GM06990 (cell line): ENCODE measurements at places on chromosomes 12 and 14.

- DNase-seq = no peak
Observed at GRCh38 chr14:33254342-33254741, 315.7 kb downstream of the NPAS3 start.

GRCh38 chr14:58972233-58973017 is 216.0 kb upstream of the DAAM1 start:
- DNase-seq = no peak

GRCh38 chr14:71011479-71011878 is 104.2 kb downstream of the PCNX1 start:
- no peak for DNase-seq

GRCh38 chr12:131612092-131612755 is 98.7 kb upstream of the SFSWAP start:
- DNase-seq = no peak

DNA sequence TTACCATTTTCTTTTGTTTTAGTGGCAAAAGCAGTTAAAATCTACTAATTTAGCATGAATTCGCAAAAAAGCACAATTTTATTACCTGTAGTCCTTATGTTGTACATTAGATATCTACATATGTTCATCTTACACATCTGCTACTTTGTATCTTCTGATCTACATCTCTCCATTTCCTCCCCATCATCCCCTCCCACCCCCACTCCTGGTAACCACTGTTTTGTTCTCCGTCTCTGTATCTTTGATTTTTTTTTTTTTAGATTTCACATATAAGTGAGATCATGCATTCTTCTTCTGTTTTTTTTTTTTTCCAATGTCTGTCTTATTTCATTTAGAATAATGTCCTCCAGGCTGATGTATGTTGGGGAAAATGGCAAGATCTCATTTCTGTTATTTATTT is 922.7 kb downstream of the VRK1 start:
- no peak for DNase-seq

- DNase-seq = no peak
Observed at GRCh38 chr12:20400003-20400402, 31.7 kb downstream of the PDE3A start.

DNA sequence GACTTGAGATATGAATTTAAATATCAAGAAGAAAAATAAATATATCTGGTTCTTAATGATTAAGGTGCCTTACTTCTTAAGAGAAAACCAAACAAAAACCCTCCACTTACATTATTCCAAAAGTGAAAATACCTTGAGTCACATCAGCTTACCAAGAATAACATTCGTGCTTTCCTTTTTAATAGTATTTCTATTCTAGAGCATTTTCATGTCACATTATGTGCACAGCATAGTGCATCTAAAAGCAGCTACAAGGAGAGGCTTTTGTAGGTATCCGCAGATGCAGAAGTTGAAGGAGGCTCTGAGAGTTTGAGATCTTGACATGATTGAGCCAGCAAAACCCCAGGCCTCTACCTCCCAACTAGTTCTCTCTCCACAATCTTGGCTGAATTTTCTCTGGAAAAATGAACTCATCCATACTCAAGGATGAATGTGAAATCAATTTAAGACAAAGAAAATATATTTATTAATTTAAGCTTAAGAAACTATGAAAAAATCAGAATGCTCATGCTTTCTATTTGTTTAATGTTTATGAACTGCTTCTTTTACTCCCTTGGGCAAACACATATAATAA is 275.0 kb downstream of the AKAP6 start:
- no peak for DNase-seq

- peak; percentile 51 for DNase-seq
Observed at GRCh38 chr12:12349711-12350665, at the start of gene MANSC1. Gene MANSC1 (minus strand): TSS chr12:12350242. CDS start chr12:12343314, 6,928 bp downstream.

GRCh38 chr14:84806622-84807021 is 723.3 kb upstream of the FLRT2 start:
- no peak for DNase-seq

DNA sequence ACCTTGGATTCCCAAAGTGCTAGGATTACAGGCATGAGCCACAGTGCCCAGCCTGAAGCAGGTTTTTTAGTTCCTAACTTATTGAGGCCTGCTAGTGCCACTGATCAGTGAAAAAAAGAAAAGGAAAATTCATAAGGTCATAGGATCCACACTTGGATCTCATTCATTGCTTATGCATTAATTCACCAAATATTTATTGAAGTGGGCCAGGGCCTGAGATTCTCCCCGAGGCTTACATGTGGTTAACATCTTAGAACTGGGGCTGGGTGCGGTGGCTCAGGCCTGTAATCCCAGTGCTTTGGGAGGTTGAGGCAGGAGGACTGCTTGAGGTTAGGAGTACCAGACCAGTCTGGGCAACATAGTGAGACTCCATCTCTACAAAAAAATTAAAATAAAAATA is 29.5 kb upstream of the MAP1LC3B2 start:
- DNase-seq = no peak

- no peak for DNase-seq
Observed at GRCh38 chr12:26936559-26937442, 980 bp downstream of the INTS13 start.

GRCh38 chr12:3967556-3968160 is 94.5 kb upstream of the PARP11 start:
- DNase-seq = no peak

DNA sequence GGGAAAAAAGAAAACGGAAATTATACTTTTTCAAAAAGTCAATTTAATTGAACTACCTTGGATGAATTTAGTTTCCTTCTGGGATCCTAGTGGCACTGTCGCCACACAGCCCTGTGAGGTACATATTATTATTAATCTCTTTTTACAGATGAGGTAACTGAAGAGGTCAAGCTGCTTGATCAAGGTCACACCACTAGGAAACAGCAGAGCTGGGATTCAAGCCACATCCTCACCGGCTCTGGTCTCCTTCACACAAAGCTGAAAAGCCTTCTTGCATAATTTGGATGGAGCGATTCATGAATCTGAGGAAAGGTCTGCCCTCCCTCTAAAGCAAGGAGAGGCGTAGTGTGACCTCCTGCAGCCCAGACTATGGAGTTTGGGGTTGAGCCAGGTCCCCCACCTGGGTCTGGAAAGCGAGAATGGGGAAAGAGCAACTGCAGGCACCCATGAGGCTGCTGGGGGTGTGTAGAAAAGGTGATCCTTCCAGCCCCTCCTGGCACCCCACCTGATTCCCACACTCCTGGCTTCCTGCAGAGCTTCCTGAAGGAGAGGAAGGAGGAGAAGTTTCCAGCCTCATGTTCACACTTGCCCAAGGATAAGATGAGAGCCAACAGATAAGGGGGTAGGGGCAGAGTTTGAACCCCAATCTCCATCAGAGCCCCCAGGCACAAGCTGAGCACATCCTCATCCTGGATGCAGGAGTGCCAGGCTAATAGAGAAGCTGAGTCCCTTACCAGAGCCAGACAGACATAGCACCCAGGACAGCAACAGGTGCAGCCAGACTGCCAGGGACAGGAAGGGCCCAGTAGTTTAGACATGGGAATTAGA is 3.9 kb upstream of the KRT79 start:
- DNase-seq = no peak

GRCh38 chr12:91003737-91004136 is 1.0 kb downstream of the EPYC start:
- no peak for DNase-seq

DNA sequence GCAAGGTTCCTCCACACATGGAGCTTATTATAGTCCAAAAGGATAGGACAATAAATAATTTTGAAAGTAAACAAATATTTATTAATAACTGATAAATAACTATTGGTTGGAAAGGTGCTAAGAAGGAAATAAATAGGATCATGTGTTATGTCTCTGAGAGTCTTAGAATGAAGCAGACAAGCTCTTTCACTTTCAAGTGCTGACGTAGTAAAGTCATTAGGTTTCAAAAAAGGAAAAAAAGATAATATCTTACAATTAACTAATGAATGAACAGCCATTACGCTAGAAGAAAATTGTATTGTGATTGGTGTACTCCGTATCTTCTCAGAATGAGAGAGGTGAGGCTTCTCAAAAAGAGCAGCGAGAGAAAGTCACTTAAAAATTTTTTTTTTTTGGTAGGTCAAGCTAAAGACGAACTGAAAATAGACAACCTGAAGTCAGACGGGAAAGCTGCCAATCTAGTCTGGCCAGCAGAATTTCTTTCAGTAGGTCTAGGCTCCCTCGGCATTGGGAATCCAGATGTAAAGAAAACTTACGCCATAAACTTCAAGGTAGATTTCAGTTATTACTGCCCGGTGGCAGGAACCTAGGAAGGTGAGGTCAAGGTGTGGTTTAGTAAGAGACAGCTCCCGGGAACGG is 583 bp upstream of the LEMD3 start:
- no peak for DNase-seq

DNA sequence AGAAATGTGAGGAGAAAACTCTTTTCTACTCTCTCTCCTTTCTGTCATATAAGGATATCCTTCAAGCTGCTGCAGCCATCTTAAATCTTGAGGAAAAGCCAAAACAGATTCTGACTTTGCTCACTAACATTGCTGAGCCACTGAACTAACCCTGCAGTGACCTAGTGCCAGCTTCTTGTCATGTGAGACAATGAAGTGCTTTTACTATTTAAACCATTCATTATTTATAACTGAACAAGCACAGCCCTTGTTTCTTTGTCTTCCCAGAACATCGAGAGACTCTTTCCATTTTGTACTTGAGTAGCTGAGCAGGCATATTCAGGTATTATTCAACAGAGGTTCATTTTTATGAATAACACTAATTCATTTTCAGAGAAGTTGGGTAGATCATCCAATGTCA is 455.0 kb upstream of the TMPO start:
- DNase-seq = no peak

DNA sequence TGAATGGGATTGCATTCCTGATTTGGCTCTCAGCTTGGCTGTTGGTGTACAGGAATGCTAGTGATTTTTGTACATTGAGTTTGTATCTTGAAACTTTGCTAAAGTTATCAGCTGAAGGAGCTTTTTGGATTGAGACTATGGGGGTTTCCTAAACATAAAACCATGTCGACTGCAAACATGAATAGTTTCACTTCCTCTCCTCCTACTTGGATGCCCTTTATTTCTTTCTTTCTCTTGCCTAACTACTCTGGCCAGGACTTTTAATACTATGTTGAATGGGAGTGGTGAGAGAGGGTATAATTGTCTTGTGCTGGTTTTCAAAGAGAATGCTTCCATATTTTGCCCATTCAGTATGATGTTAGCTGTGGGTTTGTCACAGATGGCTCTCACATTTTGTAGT is 141.5 kb downstream of the CEP83 start:
- peak; percentile 9 for DNase-seq

- no peak for DNase-seq
Observed at GRCh38 chr14:67580336-67581171, 19.5 kb downstream of the PIGH start.

DNA sequence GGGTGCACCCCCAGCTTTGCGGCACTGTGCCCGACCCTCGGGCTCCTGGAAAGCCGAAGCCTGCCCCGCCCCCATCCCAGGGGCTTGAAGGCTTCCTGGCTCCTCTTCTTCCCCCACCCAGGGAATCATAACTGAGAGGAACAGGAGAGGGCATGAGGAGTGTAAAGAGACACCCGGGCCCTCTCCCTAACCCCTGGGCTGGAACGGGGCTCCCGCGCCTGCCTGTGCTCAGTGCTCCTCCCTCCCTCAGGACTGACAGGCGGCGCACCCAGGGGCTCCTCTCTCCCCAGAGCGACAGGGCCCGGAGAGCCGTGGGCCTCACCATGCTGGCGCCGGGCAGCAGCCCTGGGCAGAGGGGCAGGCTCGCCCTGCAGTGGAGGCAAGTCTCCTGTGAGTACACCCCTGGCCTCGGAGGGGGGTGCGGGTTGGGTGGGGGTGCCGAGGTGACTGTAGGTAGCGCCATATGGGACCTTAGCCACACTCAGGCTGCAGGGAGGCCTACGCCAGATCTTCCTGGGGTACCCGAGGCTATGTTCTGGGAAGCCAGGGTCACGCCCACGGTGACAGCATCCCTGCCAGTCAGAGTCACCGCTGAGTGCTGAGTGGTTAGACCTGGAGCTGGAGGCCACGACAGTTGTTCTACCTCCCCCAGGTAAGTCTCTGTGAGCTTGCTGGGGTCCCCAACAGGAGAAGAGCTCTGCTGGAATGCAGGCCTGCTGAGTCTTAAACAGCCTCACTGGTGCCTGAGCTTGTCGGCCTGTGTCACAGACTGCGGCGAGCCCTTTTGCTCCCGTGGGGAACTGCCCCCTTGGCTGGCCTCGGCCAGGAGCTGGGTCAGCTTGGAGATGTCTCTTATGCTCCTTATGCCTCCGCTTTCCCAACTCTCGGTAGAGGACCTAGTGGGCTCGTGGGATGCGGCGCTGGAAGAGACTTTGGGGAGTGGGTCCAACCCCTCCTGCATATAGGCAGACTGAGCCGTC is 7.8 kb downstream of the LRTM2 start:
- no peak for DNase-seq

DNA sequence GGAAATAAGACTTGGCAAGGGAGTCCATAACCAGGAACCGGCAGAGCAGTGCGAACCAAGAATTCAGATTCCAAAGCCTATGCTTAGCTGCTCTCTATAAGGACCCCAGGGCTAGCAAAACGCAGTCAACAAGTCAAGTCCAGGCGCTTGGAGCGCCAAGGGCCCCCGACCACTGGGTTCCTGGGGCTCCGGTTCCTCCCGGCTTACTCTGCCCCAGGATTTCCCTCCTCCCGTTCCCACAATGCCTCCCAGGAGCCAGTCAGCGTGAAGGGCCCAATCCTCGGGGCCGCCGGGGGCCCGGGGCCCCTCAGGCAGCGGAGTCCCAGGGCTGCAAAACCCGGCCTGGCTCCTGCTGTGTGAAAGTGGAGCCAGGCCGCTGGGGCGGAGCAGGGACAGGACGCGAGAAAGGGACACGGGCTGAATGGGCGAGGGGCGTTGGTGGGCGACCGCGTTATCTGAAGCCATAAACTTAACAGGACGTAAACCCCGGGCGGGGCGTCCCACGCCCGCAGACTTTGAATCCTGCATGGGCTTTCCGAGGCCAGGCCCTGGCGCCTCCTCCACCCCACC is 1.5 kb downstream of the KRT8 start:
- DNase-seq = peak; percentile 75

DNA sequence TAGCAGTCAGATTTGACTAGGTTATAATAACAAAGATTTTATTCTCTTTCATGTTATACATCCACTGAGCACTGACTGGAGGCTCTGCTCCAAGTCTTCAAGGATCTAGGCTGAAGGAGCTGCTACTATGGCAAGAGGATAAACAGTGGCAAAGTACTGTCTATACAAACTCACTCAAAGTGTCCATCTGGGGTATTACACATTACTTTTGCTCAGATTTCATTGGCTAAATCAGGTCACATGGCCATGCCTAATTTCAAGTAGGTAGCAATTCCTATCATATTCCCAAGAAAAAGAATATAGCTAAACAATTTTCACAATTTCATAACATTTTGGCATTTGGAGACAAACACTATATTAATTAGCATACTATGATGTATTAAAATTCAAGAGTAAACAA is 40.9 kb downstream of the CDK17 start:
- DNase-seq = no peak

GRCh38 chr12:89840162-89840922 is 131.7 kb upstream of the ATP2B1 start:
- no peak for DNase-seq

- DNase-seq = peak; percentile 50
Observed at GRCh38 chr12:6323340-6323994, 13.0 kb downstream of the PLEKHG6 start.
